ENCODE measurements at places on chromosomes 13 and 19.

DNA sequence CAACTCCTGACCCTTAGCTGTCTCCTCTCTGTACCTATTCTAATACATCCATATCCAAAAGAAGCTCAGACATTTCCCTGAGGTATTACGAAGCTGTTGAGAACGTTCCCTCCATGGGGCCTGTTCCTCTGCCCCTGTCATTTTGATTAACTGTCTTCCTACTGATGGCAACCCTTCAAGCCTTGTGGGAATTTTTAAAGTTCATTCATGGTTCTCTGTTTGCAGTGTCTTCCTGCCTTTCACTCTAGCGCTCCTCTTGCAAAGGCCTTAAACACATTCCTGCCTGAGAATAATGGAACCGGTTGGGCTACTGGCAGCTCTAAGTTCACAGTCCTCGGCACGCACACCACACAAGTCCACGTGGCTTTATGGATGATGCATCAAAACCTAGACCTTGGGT lies 66.1 kb downstream of the LHFPL6 start:
- no peaks in the 10 kb centered on the region for H3K27me3 ChIP-seq
- peaks cover 19% of the 10 kb centered on the region for H3K4me1 ChIP-seq
- no peak overlapping the region for H3K4me3 ChIP-seq
- DNase-seq: no peak

GRCh38 chr13:67554286-67554685 lies 324.1 kb upstream of the PCDH9 start:
- H3K27ac ChIP-seq: no peak overlapping the region
- H3K36me3 ChIP-seq: peaks cover 5% of the 10 kb centered on the region
- H3K4me3 ChIP-seq: no peak overlapping the region
- no peak for DNase-seq
- H3K4me1 ChIP-seq: no peaks in the 10 kb centered on the region

DNA sequence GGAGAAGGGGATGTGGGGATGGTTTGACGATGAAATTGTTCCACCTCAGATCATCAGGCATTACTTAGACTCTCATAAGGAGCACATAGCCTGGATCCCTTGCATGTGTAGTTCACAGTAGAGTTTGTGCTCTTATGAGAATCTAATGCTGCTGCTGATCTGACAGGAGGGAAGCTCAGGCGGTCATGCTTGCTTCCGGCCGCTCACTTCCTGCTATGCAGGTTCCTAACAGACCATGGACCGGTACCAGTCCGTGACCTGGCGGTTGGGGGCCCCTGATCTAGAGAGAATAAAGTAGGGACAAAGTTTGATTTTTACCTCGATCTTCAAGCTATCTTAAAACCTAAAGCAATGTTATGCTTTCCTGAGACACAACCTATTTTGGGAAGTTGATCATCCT lies 373.8 kb upstream of the ARGLU1 start:
- H3K27me3 ChIP-seq: peaks cover 3% of the 10 kb centered on the region
- no peaks in the 10 kb centered on the region for H3K4me1 ChIP-seq
- no peak for DNase-seq
- H3K36me3 ChIP-seq: no peaks in the 10 kb centered on the region

DNA sequence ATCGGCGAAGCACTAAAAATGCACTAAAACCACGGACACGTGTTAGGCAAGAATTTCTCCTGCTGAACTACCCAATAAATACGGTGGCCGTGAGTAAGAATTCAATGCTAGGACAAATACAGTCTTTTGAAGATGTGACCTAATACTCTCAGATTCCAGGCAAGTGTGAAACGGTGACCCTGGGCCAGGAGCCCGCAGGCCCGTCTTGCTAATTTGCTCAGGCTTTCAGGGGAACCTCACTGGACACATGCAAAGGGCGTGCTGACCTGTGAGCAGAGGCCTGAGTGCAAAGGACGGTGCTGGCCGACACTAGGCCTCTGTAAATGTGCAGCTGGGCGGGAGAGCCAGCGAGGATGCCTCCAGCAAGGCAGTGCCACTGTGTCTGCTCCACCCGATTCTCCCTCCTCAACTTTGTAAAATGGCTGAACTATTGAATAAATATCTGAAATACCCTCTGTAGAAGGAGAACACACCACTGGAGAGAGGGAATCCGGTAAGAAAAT lies 70.1 kb downstream of the STK24 start:
- peaks cover 82% of the 10 kb centered on the region for H3K4me1 ChIP-seq
- peaks cover 33% of the 10 kb centered on the region for H3K36me3 ChIP-seq
- peak overlapping the region; percentile 35 for H3K4me3 ChIP-seq

DNA sequence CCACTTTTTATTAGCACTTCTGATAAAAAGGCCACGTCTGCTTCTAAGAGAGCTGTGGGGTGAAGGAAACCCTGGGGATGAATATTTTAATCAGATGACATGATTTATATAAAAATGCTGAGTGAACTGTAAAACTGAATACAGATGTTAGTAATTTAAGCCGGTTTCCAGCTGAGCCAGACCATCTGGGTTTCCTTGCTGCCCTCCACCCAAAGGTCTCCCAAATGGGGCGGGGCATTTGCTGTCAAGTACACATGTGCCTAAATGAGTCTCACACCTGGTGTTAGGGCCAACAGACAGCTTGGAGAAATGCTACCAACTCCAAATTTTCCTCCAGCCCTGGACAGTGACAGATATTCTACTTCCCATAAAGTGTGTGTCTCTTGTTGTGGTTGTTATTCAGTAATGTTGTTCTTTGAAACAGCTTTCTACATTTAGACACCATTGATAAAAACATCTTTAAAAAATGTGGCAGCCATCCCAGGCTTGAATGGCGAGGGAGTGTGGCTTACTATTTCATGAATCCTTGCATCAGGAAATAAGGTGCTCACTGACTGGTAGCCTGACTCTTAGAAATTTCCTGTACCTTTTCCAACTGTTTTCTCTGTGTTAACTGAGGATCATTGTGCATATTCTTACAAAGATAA lies 350.4 kb downstream of the MTUS2 start:
- no peaks in the 10 kb centered on the region for H3K36me3 ChIP-seq
- no peak for DNase-seq
- H3K27ac ChIP-seq: no peak overlapping the region
- H3K4me1 ChIP-seq: no peaks in the 10 kb centered on the region
- H3K27me3 ChIP-seq: no peaks in the 10 kb centered on the region
- H3K4me3 ChIP-seq: no peak overlapping the region

DNA sequence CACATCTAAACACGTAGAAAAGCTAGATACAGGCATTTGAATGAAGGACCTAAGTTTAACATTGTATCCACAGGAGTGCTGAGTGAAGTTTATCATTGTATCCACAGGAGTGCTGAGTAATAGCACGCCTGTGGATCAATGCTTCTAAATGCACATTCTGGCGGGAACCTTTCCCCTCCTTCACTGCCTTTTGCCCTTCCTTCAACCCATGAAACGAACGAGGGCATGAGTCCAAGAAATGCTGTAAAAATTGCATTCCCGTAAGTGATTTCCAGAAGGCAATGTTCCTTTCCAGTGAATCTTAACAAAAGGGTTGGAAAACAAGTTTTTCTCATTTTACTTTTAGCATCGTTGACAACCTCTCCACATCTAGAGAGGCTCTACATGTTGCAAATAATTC lies 88.1 kb downstream of the ZDHHC20 start:
- H3K4me1 ChIP-seq: no peaks in the 10 kb centered on the region
- peaks cover 12% of the 10 kb centered on the region for H3K36me3 ChIP-seq
- H3K4me3 ChIP-seq: no peak overlapping the region
- no peak overlapping the region for H3K27ac ChIP-seq
- no peak for DNase-seq

- H3K27ac ChIP-seq: no peak overlapping the region
- H3K4me1 ChIP-seq: peaks cover 31% of the 10 kb centered on the region
- DNase-seq: no peak
- no peaks in the 10 kb centered on the region for H3K27me3 ChIP-seq
Observed at GRCh38 chr13:51541809-51542258, 42.4 kb upstream of the WDFY2 start.

DNA sequence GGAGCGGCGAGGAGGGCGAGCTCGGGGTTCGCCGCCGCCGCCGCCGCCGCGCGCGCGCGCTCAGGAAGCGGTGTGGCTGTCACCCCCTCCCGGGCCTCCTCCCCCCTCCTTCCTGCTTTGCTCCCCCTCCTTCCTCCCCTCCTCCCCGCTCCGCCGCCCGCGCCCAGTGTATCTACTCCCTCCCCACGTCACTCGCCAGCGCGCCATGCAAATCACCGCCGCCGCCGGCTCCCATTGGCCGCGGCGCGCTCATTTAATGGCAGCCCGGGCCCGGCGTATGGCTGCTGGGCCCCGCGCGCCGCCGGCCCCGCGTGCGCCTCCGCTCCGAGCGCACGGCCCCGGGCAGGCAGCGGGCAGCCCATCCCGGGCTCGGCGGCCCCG lies 335 bp upstream of the SOX1 start:
- DNase-seq: peak; percentile 82
- H3K27ac ChIP-seq: no peak overlapping the region
- H3K36me3 ChIP-seq: no peaks in the 10 kb centered on the region
- peaks cover 97% of the 10 kb centered on the region for H3K27me3 ChIP-seq

GRCh38 chr19:3210347-3211017 lies 14.0 kb upstream of the CELF5 start:
- H3K36me3 ChIP-seq: no peaks in the 10 kb centered on the region
- peaks cover 5% of the 10 kb centered on the region for H3K4me1 ChIP-seq
- peak overlapping the region; percentile 51 for H3K27ac ChIP-seq
- no peak overlapping the region for H3K4me3 ChIP-seq

- no peak overlapping the region for H3K4me3 ChIP-seq
- H3K4me1 ChIP-seq: no peaks in the 10 kb centered on the region
- H3K36me3 ChIP-seq: no peaks in the 10 kb centered on the region
- DNase-seq: no peak
Observed at GRCh38 chr13:70884196-70884595, 775.9 kb upstream of the KLHL1 start.

All from nephron progenitor cell (in vitro differentiated cells).